Forelimb muscle (tissue), 1 donor: ENCODE measurements at places on chromosomes 5 and 9.

- peak; percentile 32 for DNase-seq
Measured at GRCh38 chr5:159133041-159133741, 33.5 kb upstream of the EBF1 start.

GRCh38 chr5:36701085-36701698 is 94.8 kb downstream of the SLC1A3 start:
- DNase-seq = no peak

DNA sequence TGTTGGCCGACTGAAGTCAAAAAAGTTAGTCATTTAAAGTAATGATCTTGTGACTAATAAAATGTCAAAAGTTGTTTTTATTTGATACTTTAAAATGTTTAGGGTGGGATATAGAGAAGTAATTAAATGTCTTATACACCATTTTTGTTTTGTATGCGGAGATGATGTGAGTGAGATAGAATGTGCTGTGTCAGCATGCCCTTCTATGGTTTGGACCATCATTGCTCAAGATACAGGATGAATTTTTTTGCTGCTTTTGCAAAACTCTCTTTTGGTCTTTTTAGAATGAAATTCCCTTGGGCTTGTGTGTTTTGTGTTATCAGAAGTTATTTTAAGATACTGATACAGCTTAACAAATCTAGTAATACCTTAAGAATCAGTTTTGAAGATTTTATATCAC is 12.5 kb downstream of the SRFBP1 start:
- DNase-seq = no peak

- DNase-seq = no peak
Measured at GRCh38 chr5:95761771-95762651, 30.9 kb downstream of the RHOBTB3 start.
